ENCODE measurements at places on chromosomes 1 and 21. TPM values are rescaled to one million over a fixed set of nuclear protein-coding genes. Genes with fewer than 3 reads are reported as not detected.

ANKRD35 gene
- total RNA-seq, result not detected

MRPL37 gene
- total RNA-seq, result 29.8 TPM

DNA sequence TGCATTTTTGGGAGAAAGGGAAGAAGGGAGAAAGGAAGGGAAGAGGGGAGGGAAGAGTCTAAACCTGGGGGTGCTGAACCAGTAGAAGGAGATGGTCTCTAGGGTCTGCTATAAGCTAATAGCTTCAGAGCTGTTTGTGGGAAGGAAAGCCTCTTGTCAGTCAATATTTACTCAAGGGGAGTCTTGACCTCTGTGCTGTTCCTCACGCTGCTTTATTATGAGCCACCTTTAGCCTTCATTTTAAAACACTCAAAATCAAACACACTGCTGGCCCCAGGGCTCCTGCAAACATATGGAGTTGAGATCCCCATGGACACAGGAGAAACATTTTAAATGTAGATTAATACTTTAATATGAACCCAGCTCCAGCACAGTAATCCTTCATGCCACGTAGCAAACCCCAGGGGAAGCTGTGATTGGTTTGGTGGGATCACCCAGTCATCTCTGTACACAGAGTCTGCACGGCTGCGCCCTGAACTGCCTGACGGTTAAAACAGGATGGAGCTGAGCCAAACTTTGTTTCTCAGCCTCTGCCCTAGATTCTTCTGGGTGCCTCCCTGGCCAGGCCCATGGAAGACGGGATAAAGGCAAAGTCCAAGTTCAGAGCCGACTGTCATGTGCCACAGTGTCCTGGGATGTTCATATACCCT is 40.2 kb upstream of the VWA5B1 start:
- H3K27me3 ChIP-seq, result peaks cover 2% of the 10 kb centered on the region
- peaks cover 2% of the 10 kb centered on the region for H3K36me3 ChIP-seq
- H3K4me1 ChIP-seq, result peaks cover 18% of the 10 kb centered on the region
- H3K4me3 ChIP-seq, result peak overlapping the region; percentile 41
- no peak for DNase-seq
- peak overlapping the region; percentile 94 for H3K27ac ChIP-seq

GRCh38 chr1:153649137-153649862 is 9.2 kb upstream of the SNAPIN start:
- no peaks in the 10 kb centered on the region for H3K27me3 ChIP-seq
- peaks cover 6% of the 10 kb centered on the region for H3K36me3 ChIP-seq
- H3K27ac ChIP-seq, result peak overlapping the region; percentile 72
- peaks cover 38% of the 10 kb centered on the region for H3K4me1 ChIP-seq
- no peak for DNase-seq

GRCh38 chr1:12148160-12148957 is 18.4 kb upstream of the TNFRSF1B start:
- peak overlapping the region; percentile 58 for H3K4me3 ChIP-seq
- no peak for DNase-seq
- H3K27me3 ChIP-seq, result no peaks in the 10 kb centered on the region
- H3K36me3 ChIP-seq, result no peaks in the 10 kb centered on the region

- H3K4me1 ChIP-seq, result peaks cover 20% of the 10 kb centered on the region
- H3K36me3 ChIP-seq, result peaks cover 3% of the 10 kb centered on the region
These were observed 95.9 kb downstream of the USP25 start for GRCh38 chr21:15825700-15826099.

GRCh38 chr1:236416165-236416564 is 22.1 kb downstream of the EDARADD start:
- peaks cover 3% of the 10 kb centered on the region for H3K36me3 ChIP-seq
- H3K27me3 ChIP-seq, result no peaks in the 10 kb centered on the region
- H3K4me1 ChIP-seq, result peaks cover 12% of the 10 kb centered on the region
- peak overlapping the region; percentile 100 for H3K27ac ChIP-seq
- DNase-seq, result peak; percentile 32

- peak overlapping the region; percentile 79 for H3K27ac ChIP-seq
- peak overlapping the region; percentile 95 for H3K4me3 ChIP-seq
- H3K4me1 ChIP-seq, result peaks cover 19% of the 10 kb centered on the region
These were observed 54.2 kb upstream of the DNAJC6 start for GRCh38 chr1:65255035-65255655.

DNA sequence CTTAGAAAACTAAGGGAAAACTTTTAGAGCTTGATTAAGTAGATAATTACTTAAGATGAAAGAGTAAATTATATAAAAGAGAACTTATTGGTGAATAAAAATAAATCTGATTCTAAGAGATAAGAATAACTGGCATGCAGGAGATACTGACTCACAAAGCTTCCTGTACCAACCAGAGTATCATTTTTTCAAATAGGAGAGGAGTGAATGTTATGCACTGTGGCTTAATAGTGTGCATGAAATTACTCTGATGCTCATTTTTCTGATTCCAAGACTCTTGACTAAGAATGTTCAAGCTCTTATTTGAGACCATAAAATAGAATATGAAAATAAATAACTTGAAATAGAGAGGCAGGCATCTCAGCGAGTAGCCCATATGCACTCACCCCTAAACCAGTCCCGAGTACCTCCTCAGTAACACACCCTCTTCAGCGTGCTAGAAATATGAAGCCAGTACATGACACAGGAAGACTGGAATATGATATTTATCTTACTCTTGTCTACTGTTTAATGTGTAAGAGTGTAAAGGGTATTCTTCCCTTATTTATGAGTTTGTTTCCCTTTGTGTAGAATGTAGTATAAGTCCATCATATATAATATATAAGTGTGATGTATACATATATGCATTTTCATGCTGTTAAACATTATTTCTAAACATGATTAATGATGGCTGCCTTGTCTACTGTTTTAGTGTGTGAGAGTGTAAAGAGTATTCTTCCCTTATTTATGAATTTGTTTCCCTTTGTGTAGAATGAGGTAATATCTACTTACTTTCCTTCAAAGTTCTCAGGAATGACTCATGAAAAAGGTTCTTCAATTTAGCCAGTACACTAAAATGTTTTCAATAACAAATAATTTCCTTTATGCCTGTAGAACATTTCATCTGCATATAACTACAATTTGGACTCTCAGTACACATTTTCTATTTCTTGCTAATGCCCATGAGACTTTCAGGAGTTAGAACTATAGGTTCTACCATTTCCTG is 99.2 kb upstream of the PALMD start:
- peaks cover 25% of the 10 kb centered on the region for H3K27me3 ChIP-seq
- H3K4me1 ChIP-seq, result peaks cover 2% of the 10 kb centered on the region
- H3K27ac ChIP-seq, result no peak overlapping the region
- DNase-seq, result no peak
- no peak overlapping the region for H3K4me3 ChIP-seq

Measured in T-helper 17 cell (primary cell).